ENCODE measurements at places on chromosomes 6 and 20.
A peak's percentile ranks its signal among the peaks of the same experiment; 100 is the strongest.

DNA sequence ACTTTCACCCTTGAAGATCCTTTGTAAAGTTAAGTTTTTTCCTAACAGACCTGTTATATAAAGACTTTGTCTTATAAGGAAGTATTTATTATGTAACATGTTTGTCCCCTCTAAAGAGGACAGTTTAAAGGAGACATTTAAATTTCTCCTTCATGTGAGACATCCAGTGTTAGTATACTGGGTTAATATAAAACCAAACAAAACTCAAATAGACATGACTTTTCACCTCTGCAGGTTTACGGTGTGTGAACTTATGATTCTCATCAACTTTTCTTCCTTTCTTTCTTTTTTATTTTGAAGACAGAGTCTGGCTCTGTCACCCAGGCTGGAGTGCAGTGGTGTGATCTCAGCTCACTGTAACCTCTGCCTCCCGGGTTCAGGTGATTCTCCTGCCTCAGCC, 17.4 kb upstream of the MPC1 start:
- DNase-seq, result no peak

DNA sequence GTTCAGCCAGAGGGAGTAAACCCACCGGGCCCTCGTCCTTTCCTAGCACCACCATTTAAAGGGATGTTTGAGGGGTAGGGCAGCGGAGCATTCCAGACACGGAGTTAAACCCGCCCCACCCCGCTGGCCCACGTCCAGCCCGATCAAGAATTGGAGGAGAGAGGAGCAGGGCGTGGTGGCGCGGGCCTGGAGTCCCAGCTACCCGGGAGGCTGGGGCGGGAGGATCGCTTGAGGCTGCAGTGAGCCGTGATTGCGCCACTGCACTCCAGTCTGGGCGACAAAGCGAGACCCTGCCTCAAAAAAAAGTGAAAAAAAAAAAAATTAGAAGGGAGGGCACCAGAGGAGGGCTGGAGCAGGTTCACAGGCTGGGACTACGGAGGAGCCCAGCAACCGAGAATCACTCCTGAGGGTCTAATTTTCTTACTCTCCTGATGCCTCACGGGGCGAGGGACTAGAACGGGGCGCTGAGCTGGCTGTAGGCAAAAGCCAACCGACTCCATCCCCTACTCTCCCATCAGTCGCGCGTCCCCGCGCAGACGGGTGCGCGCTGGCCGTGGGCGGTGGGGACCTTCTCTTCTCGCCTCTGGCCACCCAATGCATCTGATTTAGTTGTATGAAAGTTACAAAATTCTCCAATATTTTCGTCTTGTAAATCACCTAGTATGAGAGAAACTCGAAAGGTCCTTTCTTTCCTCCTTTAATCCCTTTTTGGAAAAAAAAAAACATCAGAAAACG, 6.1 kb upstream of the HSPA1B start:
- DNase-seq, result peak; percentile 84

DNA sequence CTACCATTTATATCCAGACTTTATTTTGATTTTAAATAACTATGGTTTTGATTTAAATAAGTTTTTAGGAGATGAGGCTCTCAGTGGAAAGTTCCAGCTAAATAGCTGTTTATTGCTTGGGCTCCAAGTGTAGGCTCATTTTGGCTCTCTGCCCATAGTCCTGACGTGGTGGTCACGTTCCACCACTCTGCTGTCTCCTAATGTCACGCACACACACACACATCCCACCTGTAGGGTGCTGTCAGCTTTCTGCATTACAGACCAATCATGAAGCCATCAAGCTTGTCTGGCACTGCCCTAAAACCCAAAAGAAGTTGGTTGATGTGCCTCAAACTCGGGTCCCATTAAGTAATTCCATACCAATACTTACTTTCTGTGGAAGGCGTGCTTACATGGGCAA, 45.4 kb downstream of the PANK2 start:
- DNase-seq, result no peak

DNA sequence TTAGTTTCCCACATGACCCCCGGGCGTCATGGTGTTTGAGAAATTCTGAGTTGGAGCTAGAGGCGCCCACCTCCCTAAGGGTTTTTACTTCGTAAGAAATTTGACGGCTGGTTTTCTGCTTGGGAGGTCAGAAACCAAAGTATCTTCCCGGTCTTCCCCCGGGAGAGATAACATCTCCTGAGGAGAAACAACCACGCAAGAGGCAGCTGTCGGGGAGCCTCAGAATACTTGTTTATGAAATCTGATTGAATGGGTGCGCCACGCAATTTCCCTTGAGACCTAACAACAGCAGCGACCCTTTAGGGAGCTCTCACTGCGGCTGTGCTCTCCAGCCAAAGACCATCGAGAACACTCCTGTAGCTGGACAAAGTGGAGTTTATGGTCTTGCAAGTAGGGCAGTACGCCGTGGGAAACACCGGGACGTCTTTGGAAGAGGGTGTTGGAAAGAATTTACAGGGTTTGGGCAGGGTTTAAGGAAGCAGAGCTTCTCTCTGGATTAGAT, 608 bp upstream of the EIF2S2 start:
- DNase-seq, result peak; percentile 67

DNA sequence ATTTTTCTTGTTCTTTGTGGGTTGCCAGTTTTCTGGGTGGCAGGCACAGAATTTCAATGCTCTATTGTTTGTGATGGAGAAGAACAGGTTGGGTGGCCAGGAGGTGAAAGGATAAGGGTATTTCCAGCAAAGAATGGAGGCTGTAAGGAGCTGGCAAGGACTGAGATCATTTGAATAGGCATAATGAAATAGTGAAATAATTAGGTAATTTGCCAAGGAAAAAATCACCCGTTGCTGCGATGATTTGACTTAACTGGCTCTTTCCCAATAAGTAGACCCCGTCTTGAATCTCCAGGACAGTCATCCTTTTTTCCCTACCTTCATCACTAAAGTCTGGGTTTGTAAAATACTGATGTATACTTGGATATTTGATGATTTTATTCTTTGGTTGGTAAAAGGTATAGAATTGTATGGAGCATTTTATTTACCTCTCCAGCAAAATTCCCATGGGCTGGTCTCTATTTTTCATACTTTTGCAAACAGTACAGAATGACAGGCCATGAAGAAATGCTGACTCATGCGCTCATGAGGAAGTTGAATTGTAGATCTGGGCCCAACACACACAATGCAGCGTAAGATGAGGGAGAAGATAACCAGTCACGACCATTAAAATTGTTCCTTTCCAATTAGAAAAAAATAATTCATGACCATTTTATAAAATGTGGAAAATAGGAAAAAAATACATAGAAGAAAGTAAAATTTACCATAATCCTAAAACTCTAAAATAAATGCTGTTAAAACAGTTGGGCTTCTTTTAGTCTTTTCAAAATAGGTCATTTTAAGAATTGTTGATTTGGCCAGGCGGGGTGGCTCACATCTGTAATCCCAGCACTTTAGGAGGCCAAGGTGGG, 2.4 kb upstream of the GCNT2 start:
- DNase-seq, result no peak

DNA sequence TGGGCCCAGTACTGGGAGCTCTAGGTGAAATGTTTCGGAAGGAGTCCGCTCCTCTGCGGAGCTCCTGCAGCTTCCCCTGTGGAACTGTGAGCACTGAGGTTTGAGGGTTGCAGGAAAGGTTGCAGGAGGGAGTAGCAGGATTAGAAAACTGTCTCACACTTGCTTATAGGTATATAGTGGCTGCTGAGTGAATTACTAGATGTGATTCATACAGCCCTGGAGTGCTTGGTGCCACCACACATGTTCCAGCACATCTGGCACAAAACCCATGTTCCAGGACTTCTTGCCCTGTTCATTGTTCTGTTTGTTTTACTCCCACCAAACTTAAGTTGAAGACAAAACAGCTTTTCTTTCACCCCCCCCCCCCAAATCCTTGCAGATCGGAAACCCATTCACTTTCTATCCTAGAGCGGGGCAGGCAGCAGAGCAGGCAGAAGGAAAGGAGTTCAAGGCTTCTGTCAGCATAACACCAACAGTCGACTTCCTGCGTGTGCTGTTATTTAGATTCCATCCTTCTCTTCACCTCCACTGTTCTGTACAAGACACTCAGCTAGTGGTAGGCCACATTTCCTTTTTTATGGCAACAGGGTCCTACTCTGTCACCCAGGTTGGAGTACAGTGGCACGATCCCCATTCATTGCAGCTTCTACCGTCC, 669 bp upstream of the PEX6 start:
- DNase-seq, result no peak
